ENCODE measurements at places on chromosomes 5 and 9.

- DNase-seq: no peak
These were observed 150.9 kb downstream of the ADGRV1 start for GRCh38 chr5:90709323-90710155.

- no peak for DNase-seq
These were observed 75.2 kb downstream of the FCHO2 start for GRCh38 chr5:73030995-73031394.

DNA sequence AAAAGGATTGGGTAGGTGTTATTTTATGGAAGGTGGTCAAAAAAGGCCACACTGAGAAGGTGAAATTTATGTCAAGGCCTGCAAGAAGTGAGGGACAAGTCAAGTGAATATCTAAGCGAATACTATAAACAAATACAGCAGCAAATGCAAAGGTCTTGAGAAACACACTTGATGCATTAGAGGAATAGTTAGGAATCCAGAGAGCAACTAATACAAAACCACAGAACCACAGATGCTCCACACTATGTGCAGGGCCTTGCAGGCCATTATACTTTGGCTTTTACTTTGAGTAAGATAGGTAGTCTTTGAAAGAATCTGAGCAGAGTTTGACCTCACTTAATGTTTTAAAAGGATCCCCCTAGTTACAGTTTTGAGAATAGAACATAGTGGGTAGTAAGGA is 4.6 kb downstream of the ZNF622 start:
- no peak for DNase-seq

- no peak for DNase-seq
These were observed 102.6 kb downstream of the WNK2 start for GRCh38 chr9:93286252-93287188.

GRCh38 chr9:83598487-83598886 is 24.5 kb upstream of the IDNK start:
- no peak for DNase-seq

GRCh38 chr5:143404416-143405062 is 1.1 kb upstream of the NR3C1 start:
- DNase-seq: no peak

- no peak for DNase-seq
These were observed 17.0 kb upstream of the AUH start for GRCh38 chr9:91378695-91379127.

DNA sequence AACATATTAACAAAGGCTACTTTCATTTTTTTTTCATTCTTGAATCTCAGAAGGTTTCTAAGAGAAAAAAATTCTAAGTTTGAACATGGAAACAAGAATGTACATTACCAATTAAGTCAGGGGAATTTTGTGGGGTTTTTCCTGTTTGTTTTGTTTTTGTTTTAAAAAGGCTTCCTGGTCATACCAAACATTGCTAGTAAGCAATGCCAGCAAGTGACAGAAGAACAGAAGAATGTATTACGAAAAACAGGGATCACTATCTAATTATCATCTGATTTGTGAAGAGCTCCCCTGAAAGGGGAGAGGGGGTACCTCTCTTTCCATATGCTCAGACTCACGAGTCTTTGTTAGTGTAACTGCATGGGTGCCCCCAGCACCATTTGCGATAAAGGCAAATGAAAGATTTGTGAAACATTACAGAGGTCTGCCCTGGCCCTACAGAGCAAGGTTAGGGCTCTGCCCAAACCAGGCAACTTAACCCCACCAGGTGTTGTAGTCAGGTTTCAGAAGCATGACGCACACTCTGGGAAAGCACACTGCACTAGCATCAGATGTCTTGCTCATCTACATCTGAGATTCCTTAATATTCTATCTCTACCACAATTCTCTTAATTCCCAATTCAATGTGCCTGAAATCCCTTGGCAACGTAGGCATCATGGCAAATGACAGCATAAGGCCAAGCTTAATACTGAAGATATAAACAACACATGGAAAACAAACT is 268.2 kb downstream of the MLLT3 start:
- DNase-seq: no peak

- no peak for DNase-seq
These were observed 118.0 kb downstream of the VAV2 start for GRCh38 chr9:133874060-133874657.

GRCh38 chr5:75552764-75553163 is 41.1 kb downstream of the POLK start:
- no peak for DNase-seq

- no peak for DNase-seq
These were observed 390 bp upstream of the SNX2 start for GRCh38 chr5:122774519-122774860.

DNA sequence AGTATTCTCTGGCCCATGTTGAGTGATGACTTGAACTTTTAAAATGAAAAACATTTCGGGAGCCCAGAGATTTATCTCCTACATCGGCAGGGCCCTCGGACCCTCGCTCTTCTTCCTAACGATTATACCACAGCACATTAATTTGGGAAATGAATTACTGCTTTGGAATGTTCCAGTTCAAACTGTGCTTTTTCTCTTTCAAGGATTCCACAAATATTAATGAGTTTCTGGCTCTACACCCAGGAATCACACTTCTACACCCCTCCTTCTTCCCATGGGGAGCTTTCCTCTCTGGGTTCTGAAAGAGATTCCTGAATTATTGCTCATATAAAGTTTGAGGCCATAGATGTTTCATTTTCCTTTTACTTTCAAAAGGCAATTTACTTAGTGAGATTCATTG is 41.2 kb downstream of the NSG2 start:
- no peak for DNase-seq

DNA sequence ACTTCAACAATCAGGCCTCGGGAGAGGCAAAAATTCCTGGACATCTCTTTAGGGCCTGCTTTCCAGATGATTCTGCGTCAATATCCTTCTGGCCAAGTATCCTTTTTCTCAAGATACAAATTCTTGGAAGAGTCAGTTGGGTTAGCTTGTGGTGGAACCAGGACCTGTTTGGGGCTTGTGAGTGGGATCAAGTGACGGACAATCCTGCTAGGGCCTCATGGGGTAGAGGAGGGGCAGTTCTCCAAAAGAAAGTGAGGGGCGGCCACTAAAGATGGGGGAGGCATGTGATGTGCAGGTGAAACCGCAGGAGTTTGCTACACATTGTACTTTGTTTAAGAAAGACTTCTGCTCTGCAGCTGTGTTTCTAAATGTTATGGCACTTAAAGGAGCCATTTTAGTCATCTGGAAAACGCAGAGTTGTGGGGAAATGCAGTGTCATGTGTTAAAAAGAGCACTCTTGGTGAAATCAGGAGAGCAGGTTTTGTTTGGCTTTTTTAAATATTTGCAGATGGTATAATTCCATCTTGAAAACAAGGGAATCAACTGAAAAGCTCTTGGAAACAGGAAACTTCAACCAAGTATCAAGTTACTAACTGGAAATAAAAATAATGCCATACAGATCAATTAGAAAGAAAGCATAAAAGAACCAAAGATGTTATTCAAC is 27.4 kb upstream of the GSN start:
- DNase-seq: no peak

- DNase-seq: no peak
These were observed 37.8 kb upstream of the RNF20 start for GRCh38 chr9:101495810-101496209.

Measured in GM18507 (cell line).